ENCODE measurements at places on chromosomes 11 and 22. TPM values are rescaled to one million over a fixed set of nuclear protein-coding genes. Genes with fewer than 3 reads are reported as not detected.

DNA sequence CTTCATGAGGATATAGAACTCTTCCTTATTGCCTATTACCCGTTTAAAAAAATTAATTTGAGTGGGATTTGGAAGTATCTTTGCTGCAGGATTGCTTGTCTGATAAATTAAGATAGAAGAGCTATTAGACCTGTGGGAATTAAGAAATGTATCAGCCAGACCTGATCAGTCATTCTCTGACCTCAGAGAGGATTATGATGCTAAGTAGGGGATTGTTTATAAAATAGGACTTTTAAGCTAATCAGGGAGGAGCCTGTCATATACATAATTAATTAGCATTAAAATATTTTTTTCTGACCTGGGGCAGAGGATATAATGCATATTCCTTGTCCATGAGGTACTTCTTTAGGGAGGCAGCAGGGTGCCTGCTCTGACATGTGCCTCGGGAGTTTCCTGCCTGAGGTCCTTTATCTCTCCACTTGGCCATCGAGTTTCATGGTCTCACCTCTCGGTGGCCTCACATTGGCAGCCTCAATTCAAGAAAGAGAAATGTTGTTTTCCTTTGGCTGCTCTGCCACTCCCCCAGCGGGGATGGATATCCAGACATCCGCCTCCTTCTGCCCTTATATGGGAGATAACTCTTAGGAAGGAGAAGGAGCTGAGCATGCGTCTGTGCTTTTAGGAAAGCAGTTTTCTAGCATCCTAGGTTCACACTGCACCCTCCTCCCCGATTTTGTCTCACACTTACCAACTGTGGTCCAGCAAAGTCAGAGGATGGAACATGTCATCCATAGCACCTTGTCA is 41.1 kb downstream of the DIXDC1 start:
- no peak for DNase-seq
- no peaks in the 10 kb centered on the region for H3K36me3 ChIP-seq
- H3K4me1 ChIP-seq: peaks cover 53% of the 10 kb centered on the region
- H3K27me3 ChIP-seq: no peaks in the 10 kb centered on the region

The LGALS1 gene
- total RNA-seq: 138 TPM

DNA sequence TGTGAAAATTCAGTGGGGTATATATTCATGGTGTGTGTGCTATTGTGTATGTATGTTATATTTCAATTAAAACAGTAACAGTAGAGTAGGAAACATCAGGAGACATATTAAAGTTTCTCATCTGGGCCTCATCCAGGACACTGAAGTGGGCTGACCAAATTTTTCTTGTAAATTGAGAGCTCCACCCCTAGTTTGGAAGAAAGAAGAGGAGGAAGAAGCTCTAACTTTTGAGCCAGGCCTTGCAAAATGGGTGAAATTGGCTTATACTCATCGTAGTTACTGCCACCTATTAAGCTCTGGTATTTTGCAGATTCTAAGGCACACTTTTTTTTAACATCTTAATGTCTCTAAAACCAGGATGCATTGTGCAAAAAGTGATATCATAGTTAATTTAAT is 33.7 kb downstream of the TSPAN18 start:
- H3K4me1 ChIP-seq: peaks cover 28% of the 10 kb centered on the region
- H3K4me3 ChIP-seq: no peak overlapping the region
- no peak for DNase-seq
- no peaks in the 10 kb centered on the region for H3K27me3 ChIP-seq
- no peak overlapping the region for H3K27ac ChIP-seq

- no peak overlapping the region for H3K27ac ChIP-seq
- H3K27me3 ChIP-seq: no peaks in the 10 kb centered on the region
- H3K4me3 ChIP-seq: no peak overlapping the region
- DNase-seq: no peak
- peaks cover 30% of the 10 kb centered on the region for H3K36me3 ChIP-seq
- no peaks in the 10 kb centered on the region for H3K4me1 ChIP-seq
These were observed 19.0 kb downstream of the PSMD13 start for GRCh38 chr11:255816-256215.

- H3K27me3 ChIP-seq: no peaks in the 10 kb centered on the region
- H3K4me1 ChIP-seq: peaks cover 5% of the 10 kb centered on the region
- H3K27ac ChIP-seq: no peak overlapping the region
- H3K4me3 ChIP-seq: no peak overlapping the region
These were observed 10.9 kb upstream of the AGBL2 start for GRCh38 chr11:47726118-47726442.

The SYT12 gene
- 1.1 TPM for total RNA-seq

DNA sequence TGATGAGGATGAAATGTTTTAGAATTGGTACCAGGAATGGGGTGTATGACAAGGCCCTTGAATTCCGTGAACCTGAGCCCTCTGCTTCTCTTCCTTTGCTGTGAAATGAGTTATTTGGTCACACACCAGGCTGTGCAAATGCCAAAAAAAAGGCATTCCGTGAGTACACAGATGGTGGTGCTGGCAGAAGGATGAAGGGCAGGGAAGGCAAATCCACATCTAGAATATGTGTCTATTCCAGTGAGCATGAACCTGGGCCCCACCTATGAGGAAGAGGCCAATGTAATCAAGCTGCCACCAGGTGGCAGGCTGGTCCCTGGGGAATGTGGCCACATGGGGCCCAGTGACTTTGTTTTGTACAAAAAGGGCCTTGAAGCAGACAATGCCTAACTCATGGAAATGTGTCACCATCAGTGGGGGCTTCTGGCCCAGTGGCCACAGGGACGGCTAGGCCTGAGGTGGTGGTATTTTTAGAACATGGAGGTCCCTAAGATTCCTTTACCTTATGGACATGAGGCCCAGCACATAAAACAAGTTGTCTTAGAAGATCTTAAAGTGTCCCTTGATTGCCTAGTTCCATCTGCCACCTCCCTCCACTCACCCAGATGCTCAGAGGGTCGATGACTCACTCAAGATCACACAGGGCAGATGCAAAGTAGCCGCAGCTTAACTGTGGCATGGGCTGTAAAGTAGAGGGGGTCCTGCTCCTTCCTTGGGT is 3.9 kb upstream of the RNF215 start:
- H3K4me3 ChIP-seq: no peak overlapping the region
- no peak overlapping the region for H3K27ac ChIP-seq
- peaks cover 12% of the 10 kb centered on the region for H3K4me1 ChIP-seq
- no peak for DNase-seq
- H3K27me3 ChIP-seq: no peaks in the 10 kb centered on the region
- H3K36me3 ChIP-seq: no peaks in the 10 kb centered on the region

Measured in suprapubic skin (tissue), 4 donors.